NCI-H146 (cell line): ENCODE measurements at places on chromosomes 6 and 20.
A peak's percentile ranks its signal among the peaks of the same experiment; 100 is the strongest.

DNA sequence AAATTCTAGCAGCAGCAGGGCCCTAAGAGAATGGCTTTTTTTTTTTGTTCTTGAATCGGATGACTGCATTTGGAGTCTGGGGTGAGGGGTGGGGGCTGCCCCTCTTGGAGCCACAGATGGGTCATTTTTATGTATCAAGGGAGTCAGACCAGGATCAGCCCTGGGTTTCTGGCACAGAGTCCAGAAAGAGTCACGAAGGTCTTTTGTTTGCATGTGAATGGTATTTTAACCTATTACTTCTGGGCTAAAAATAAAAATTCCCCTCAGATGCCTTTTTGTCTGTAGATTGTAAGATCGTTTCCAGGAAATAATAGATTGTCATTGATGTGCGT is 72.5 kb downstream of the PHACTR3 start:
- DNase-seq: no peak

- DNase-seq: no peak
These were observed 3.2 kb downstream of the GRIK2 start for GRCh38 chr6:101396548-101397173.

DNA sequence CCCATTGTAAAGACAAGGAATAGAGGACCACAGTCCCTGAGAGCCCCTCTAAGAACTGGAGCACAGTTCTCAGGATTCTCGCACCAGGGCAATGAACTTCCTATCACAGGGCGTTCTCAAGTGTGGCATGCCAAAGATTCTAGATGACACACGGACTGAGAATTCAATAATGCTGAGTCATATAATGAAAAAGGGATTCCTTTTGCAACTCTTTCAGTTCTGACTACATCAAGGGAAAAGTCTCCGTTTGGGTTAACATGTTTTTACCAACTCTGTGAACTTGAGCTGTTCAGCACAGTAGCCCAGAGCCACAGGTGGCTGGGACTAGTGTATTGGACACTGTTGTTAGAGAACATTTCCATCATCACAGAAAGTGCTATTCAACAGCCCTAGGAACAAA is 3.4 kb downstream of the MED20 start:
- no peak for DNase-seq

DNA sequence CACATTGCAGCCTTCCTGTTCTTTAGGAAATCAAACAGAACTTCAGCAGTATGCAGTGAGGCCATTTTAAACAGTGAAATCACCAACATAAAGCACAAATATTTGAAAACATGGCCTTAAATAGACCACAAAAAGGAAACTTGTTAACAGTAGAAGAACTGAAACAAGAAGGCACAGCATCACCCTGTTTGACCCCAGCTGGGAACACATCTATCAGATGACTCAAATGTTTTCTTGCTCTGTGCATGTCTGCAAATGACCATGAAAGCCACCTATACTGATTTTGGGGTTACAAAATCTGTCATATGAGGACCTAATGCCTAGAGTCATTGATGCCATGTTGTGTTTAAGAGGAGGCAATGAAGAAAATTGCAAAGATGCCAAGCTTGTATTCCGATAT is 123.8 kb upstream of the ADGRF1 start:
- DNase-seq: no peak

DNA sequence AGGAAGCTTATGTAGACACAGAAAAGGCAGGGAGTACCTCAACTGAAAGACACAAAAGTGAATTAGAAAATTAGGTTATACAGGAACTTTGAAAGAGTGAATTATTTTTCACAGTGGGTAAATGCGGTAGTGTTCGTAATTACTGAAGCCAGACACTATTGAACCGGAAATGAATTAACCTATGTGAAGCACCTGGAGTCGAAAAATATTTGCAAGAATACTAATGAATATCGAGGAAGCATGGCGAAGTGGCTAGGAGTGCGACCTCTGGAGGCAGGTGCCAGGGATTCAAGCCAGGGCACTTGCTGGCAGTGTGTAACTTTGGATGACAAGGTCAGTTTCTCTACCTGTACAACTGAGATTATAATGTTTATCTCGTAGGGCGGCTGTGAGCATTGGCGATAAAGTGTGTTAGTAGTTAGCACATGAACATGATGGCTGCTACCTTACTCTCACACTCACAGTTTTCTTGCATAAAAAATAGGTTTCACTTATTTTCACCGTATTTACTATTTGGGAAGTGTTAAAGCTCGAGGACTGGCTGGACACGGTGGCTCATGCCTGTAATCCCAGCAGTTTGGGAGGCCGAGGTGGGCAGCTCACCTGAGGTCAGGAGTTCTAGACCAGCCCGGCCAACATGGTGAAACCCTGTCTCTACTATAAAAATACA is 567 bp upstream of the SLC18B1 start:
- peak; percentile 94 for DNase-seq

- DNase-seq: no peak
These were observed 70.9 kb downstream of the B4GALT5 start for GRCh38 chr20:49642816-49643215.

GRCh38 chr20:22890594-22891300 is 144.4 kb upstream of the SSTR4 start:
- no peak for DNase-seq
